ENCODE measurements at places on chromosomes 3 and 15.

DNA sequence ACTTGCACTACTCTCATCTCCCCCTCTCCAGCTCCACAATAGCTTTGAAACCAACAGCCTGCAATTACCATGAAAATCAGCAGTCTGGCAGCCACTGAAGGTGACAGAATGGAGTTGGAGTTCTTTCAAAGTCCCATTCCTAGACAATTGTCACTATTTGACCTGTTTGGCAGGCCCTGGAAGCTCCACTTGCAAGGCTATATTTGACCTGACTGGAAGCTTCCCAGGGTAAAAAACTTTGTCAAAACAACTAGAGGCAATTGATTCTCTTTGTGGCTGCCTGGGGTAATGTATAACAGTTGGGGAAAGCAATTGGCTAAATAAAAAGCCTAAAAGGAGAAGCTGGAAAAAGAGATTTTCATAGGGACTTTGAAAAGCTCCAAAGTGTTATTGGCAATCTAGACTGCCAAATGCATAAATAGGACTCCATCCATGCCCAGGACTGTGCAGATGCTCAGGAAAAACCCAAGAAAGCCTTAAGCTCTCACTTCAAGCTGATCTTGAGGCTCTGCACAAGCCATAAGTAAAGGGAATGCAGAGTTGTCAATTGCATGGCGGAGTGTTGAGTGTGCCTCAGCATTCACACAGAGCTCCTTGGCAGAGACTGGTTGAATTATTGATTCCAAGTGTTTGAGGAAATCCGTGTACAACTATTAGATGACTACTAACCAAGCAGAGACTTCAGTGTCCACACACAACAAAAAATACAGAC lies 18.3 kb downstream of the GREM1 start:
- DNase-seq: no peak

DNA sequence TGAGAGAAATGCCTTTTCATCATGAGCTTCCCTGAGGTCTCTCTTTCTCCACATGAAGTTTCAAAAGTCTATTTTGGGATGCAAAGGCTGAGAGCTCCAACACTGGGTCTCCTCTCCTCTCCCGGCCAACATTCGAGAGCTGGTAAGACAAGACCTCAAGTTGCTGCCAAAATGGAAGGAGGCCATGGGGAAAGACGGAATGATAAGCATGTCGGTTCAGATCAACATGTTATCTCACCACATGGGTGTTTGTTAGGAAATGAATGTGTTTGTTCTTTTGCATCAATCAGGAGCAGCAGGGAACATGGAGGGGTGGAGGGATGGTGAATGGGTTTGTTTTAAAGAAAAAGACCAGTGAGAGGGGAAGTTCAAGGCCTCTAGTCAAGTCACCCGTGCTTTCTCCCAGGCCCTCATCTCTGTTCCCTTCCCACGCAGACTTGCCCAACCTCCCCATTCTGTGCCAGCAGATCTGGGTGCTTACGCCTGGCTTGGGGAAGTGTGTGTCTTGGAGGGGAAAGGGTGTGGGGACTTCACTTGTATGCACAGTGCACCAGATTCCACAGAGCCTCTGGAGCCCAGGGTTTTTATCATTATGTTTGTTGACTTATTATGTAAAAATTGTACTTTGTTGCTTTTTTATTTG lies 23.5 kb upstream of the ATP10A start:
- DNase-seq: no peak

GRCh38 chr15:92306663-92307062 lies 87.0 kb upstream of the ST8SIA2 start:
- DNase-seq: no peak

DNA sequence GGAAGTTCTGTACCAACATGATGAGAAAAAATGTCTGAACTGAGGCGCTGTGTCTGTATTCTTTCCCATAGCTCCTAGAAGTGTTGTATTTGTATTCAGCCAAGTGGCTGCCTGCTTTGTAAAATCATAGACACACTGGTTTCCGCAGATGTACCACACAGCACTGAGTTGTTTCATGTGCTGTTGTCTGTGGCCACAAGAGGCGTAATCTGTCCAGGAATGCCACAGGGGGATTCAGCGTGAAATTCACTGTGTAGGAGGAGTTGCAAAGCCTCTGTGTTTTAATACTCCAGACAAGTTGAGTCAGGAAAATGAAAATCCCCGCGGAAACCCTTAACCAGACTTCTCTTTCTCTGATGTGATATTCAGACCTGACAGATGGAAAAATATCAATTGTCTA lies 462.2 kb downstream of the NSUN3 start:
- DNase-seq: peak; percentile 15

DNA sequence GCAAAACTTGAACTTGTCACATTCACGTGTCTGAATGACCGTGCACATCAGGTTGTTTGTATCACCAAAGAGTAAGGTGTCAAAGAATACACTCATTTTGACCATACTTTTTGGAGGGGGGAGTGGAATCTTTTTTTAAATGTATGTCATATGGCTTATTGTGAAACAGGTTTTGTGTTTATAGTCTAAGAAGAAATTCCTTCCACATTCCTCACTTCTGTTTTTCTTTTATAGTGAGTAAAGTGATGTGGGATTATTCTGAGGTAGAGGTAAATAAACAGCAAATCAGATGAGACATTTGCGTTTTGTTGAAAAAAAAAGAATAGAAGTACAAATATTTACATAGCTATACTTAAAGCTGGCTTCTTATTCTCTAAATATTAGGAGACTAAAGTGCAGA lies 33.0 kb downstream of the SRP14 start:
- peak; percentile 85 for DNase-seq

DNA sequence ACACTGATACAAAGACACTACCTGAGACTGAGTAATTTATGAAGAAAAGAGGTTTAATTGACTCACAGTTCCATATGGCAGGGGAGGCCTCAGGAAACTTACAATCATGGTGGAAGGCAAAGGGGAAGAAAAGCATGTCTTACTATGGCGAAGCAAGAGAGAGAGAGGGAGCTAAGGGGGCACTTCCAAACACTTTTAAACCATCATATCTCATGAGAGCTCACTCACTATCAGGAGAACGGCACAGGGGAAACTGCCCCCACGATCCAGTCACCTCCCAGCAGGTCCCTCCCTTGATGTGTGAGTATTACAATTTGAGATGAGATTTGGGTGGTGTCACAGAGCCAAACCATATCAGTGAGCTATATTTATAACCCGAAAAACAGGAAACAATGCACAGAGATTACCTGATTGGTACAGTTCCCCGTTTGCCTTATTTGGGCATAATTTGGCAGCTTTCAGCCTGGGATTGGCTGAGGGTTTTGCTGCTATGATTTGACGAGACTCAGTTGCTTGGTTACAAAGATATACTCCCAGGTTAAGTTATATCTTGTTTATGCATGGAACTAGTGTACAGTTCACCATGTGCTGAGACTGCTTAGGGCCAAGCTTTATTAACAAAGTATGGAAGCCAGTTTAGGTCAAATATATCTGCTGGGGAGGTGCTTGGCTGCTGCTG lies 184.2 kb downstream of the NR2F2 start:
- no peak for DNase-seq

- peak; percentile 71 for DNase-seq
Observed at GRCh38 chr3:63791974-63792373, 27.1 kb upstream of the C3orf49 start.

All from iris pigment epithelial cell (primary cell).